ENCODE measurements at places on chromosomes 7 and 10.
A peak's percentile ranks its signal among the peaks of the same experiment; 100 is the strongest.

GRCh38 chr10:20809631-20810030, 87.5 kb downstream of the NEBL start:
- DNase-seq, result no peak

DNA sequence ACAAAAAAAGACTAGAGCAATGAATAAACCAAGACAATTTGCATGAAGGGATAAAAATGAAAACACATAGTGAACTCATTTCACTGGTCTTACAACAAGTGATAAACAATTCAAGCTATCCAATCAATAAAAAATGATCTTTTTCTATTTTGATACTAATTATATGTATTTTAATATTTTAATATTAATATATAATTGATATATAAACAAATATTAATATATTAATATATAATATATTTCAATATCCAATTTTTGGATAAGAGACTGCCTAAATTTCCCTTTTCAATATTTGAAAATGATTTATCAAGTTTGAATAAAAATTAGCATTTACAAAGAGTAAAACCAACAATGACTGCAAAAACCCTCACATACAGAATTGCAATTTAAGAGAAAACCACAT, 317.9 kb downstream of the GPR158 start:
- no peak for DNase-seq

DNA sequence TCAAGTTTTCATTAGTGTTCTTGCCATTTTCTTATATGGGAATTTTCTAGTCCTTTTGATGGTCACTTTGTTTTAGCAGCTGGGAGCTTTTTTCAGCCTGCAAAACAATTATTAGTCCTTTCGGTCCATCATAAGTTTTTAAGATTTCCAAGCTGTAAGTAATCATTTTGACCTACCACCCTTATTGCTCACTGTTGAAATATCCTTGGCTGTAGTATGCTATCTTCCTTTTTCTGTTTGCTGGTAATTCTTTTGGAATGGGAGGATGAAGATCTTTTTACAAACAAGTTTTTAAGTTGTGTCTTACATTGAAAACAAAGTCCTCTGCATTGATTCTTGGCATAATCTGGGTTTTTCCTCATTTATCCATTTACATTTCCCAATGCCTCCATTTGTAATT, 24.0 kb downstream of the BZW2 start:
- DNase-seq, result no peak

DNA sequence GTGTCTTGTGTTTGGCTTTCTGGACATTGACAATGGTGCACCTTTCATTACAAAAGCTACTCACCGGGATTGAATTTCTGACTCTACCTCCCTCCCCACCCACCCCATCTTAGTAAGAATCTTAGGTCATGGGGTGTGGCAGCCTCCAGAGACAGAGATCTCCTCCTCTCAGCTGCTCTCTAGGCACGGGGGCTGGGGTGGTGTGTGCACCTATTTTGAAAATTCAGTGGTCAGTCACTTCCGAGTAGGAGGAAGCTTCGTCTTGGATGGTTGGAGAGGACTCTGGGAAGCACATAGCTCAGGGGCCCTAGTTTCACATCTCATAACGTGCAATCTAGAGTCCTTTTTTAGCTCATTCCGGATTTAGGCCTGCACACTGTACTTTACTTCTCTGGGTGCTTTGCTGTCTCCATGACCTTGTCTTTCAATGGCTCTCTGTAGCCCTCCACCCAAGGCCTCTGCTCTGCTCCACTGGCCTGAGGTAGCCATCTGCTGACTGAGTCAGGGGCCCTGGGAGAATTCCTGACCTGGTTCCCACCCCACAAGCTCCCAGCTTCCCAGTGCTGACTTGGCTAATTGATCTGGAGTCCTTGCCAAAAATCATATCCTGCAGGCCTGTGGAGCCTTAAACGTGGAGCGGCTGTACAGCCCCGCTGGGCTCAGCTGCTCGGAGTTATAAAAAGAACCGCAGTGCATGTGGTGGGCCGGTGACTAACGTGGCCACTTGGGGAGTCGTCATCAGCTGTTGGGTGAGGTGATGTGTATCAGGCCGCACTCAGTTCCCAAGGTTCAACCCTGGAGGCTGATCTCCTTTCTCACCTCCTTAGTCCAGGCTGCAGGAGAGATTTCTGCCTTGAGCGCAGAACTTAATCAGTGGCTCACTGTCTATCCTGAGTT, 19.3 kb upstream of the ADAMTS14 start:
- DNase-seq, result no peak

GRCh38 chr7:150820578-150821198, 20.1 kb downstream of the TMEM176A start:
- no peak for DNase-seq

DNA sequence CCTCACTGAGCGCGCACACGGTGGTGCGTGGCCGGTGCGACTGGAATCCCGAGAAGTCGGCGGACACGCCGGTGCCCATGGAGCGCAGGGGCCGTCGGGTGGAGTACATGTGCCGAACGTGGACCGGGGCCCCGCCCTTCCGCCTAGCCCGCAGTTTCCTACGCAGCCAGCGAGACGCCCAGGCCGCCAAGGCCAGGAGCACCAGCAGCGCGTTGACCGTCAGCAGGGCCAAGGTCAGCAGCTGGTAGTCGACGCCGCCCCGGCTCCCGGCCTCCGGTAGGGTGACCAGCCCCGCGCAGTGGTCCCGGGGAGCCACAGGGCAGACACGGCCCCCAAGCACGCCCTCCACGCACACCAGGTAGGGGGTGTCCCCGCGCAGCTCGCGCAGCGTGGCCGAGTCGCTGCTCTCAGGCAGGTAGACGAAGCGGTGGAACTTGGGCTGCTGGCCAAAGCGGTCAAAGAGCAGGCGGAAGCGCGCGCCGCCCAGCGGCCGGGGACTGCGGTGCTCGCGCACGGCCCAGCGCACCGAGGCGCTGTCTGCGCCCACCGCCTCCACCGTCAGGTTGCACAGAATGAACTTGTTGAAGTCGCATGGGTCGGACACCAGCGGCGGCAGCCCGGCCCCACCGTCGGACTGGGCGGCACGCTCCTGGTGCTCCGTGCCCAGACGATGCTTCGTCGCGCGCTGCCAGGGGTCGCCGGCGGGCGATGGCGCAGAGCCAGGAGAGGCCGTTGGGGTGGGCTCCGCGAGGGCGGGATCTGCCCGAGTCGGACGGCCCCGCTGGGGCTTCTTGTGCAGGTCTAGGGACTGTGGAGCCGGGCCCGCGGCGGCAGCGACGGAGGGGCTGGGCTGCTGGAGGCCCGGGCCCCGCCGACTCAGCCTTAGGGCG, 2.2 kb downstream of the TRIL start:
- DNase-seq, result no peak

DNA sequence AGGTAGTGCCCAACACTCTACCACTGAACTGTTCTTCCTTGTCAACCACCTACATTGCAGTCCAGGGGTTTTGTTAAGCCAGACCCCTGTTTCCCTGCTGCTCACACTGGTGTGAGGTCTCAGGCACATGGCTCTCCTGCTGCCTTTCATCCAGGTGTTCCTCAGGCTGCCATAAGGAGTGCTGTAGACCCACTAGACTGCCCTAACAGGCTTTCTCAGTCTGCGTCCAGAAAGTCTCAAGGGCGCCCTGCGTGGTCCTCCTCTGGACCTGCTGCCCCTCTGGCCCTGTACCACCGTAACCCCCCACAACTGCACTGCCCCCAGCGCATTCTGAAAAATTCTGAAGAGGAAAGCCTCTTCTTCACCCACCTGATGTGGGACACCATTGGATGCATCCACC, 225.7 kb upstream of the ANKRD30A start:
- no peak for DNase-seq

GRCh38 chr10:10209167-10209566, 808.5 kb upstream of the CELF2 start:
- peak; percentile 1 for DNase-seq

DNA sequence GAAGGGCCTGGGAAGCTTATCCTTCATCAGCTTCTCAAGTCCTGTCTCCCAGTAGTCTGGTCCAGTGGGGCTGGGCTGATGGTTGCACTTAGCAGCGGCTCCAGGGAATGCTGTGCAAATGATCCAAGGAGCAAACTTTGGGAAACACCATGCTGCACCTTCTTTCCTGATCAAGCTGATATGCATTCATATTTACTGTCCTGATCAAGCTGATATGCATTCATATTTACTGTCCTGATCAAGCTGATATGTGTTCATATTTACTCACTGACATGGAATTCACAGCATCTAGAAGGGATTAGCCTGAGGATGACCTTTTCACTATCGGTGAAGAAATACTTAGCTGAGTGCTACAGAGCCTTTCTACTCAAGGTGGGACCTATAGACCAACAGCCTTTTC, 330.7 kb downstream of the BMPER start:
- DNase-seq, result no peak

DNA sequence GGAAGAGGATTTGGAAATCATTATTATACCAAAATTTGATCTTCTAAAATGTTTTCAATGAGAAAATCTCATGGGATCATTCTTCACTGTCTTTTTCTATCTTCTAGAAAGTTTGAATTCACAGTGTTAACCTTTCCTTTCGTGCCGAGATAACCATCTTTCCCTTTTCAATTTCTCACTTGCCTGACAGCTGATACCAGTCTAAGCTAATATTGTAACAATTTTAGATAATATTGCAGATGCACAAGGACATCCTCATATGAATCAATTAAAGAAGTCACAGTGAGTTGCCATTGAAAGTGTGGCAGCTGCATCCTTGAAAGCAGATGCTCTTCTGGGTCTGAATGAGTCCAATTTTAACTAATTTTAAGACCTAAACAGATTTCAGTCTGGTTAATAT, 139.6 kb upstream of the LRGUK start:
- DNase-seq, result no peak

All from NB4 (cell line).